CMK (cell line): ENCODE measurements at places on chromosomes 5 and 9.

GRCh38 chr9:3682186-3682585, 156.4 kb upstream of the RFX3 start:
- DNase-seq: no peak

GRCh38 chr5:169772688-169773087, 135.6 kb downstream of the DOCK2 start:
- DNase-seq: no peak

DNA sequence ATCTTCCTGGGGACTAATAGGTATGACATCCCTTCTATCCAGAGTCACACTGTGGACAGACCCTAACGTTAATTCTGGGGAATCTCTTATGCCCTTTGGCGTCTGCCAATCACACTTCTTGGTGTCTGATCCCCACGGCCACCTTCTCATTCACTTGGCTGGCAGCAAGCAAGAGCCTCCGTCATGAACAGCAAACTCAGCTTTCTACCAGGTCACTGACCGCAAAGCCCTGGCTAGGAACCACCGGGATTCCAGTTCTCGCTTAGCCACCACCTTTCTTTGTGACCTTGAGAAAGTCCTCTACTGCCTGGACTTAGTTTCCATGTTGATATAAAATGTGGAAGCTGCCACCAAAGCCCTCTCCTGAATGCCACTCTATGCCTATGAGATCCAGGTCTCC, 67.7 kb upstream of the FCN1 start:
- DNase-seq: no peak

GRCh38 chr9:32864971-32865370, 81.6 kb downstream of the TMEM215 start:
- no peak for DNase-seq

- no peak for DNase-seq
Measured at GRCh38 chr5:127306647-127307046, 16.1 kb downstream of the MEGF10 start.

- DNase-seq: no peak
Measured at GRCh38 chr5:137753691-137754187, 424 bp downstream of the HNRNPA0 start.

- no peak for DNase-seq
Measured at GRCh38 chr5:122516432-122516743, 204.4 kb downstream of the SNCAIP start.

- no peak for DNase-seq
Measured at GRCh38 chr9:135183528-135184180, 96.2 kb downstream of the OLFM1 start.

- DNase-seq: no peak
Measured at GRCh38 chr5:68968429-68968828, 125.4 kb upstream of the SLC30A5 start.

GRCh38 chr9:130549093-130549735, 30.2 kb upstream of the FUBP3 start:
- no peak for DNase-seq

DNA sequence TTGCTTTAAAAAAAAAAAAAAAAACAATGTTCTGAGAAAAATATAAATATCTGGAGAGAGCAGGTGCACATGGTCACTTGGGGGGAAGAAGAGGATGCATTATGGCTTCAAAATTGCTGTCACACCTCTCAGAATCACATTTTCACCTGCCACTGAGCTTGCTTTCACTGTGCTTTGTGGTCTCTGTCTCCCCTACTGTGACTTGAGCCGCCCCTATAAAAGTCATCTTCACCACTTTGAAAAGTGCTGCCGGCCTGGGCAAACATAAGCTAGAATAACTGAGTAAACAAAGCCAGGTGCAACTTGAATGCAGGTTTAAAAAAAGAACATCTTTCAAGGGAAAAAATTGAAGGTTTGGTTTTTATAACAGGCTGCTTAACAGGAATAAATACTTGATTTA, 368.1 kb upstream of the GRIA1 start:
- no peak for DNase-seq

GRCh38 chr5:139761057-139761450, 34.6 kb upstream of the PSD2 start:
- DNase-seq: no peak

GRCh38 chr5:157059891-157060290, 975 bp upstream of the HAVCR1 start:
- DNase-seq: no peak

DNA sequence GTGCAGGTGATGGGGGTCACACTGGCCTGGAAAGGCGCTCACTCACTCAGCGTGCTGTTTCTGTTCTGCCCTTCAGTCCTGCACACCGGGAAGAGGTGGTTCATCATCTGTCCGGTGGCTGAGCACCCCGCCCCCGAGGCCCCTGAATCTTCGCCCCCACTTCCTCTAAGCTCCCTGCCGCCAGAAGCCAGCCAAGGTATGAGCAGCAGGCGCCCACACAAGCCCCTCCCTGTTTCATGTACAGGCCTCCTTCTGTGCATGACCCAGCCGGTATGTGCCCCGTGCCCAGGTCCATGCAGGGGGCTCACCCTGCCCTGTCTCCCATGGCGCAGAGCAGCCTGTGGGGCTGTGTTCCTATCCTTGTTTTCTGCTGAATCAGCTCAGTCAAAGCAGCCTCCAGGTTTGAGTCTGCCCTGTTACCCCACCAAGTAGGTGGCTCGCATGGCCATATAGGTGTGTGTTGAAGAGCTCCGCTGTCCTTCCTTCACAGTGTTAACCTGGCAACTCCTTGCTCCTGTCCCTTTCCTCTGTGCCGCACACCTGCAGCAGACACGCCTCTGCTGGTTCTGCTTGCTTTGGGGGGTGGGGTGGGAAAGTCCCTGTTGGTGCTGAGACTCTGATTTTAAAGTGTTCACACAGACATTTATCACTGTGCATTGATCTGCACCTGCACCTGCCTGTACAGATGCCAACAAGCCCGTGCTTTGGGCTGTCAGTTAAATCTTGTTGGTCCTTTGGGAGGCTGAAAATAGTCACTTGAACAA, 84.8 kb downstream of the WNK2 start:
- DNase-seq: no peak

DNA sequence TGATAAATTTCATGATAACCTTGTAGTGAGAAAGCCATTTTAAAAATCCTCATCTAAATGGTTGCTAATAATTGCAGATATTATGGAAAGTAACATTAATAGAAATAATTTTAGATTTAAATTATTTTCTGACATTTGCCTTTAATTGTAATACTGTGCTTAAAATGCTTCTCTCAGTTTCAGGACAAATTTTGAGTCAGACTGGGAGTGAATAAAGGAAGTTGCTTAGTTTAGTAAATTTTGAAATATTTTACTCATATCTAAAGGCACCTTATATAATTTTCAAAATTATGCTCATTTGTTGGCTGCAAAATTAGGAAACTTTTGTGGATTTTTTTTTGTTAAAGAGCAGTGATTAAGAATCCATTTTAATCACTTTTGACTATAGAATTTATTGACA, 93.8 kb downstream of the CSNK1G3 start:
- no peak for DNase-seq

GRCh38 chr5:2895196-2895595, 143.7 kb upstream of the IRX2 start:
- no peak for DNase-seq

DNA sequence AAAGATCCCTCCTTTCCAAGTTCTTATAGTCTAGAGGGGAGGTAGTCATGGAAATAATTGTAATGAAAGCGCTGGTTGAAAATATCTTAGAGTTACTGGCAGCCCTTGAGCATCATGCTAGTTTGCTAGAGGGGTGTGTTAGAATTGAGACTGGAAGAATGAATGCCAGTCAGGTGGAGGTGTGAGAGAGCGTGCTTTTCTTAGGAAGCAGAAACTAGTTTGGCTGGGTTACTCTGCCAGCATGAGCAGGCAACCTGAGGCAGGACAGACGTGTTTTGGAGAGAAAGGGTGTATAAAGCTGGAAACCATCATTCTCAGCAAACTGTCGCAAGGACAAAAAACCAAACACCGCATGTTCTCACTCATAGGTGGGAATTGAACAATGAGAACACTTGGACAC, 43.6 kb upstream of the DHFR start:
- no peak for DNase-seq

DNA sequence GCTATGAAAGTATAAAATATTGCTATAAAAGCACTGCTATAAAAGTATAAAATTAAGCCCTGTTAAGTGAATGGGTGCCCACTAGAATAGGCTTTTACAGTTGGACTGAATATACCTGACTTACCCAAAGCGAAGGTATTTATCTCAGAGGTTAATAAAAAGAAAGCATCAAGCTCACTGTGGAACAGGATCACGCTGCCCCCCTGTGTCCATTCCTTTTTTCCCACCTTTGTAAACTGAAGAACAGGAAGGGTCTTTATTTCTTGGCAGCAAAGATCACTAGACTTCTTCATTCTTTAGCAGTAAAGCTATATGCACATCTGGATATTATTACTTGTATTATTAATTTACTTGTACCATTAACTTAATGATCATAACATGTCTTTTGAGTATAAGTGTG, 22.1 kb upstream of the PLPP6 start:
- no peak for DNase-seq

GRCh38 chr5:13809921-13810320, 134.6 kb downstream of the DNAH5 start:
- no peak for DNase-seq
